ENCODE measurements at places on chromosomes 11 and 22. TPM values are rescaled to one million over a fixed set of nuclear protein-coding genes. Genes with fewer than 3 reads are reported as not detected.
A peak's percentile ranks its signal among the peaks of the same experiment; 100 is the strongest.

- H3K27me3 ChIP-seq: no peaks in the 10 kb centered on the region
- no peak overlapping the region for H3K4me3 ChIP-seq
- H3K36me3 ChIP-seq: no peaks in the 10 kb centered on the region
- no peak for DNase-seq
These were observed 45.0 kb downstream of the CASP12 start for GRCh38 chr11:104853276-104853675.

GRCh38 chr11:77379253-77379652, 77.8 kb upstream of the GDPD4 start:
- no peak overlapping the region for H3K27ac ChIP-seq
- H3K27me3 ChIP-seq: no peaks in the 10 kb centered on the region
- peaks cover 23% of the 10 kb centered on the region for H3K36me3 ChIP-seq
- no peak for DNase-seq
- H3K4me1 ChIP-seq: no peaks in the 10 kb centered on the region
- no peak overlapping the region for H3K4me3 ChIP-seq

DNA sequence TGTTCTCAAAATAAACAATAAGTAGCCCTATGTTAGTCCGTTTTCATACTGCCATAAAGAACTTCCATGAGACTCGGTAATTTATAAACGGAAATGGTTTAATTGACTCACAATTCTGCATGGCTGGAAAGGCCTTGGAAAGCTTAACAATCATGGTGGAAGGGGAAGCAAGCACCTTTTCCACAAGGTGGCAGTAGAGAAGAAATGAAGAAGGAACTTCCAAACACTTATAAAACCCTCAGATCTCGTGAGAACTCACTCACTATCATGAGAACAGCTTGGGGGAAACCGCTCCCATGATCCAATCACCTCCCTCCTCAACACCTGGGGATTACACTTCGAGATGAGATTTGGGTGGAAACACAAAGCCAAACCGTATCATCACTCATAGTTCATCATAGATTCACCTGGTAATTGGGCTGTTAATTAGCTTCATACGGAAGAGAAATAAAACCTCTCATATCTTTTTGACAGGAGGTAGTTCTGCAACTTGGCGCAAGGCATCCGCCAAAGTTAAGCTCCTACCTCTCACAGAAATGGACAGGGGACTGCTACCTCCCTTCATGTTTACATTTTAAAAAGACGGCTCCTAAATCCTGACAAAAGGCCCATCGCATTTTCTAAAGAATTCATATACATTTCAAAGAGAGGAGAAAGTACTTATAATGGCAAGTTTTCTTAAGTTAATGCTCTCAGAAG, 49.0 kb downstream of the MUC15 start:
- no peak overlapping the region for H3K27ac ChIP-seq
- H3K27me3 ChIP-seq: no peaks in the 10 kb centered on the region
- no peaks in the 10 kb centered on the region for H3K36me3 ChIP-seq
- no peak overlapping the region for H3K4me3 ChIP-seq

GRCh38 chr11:109426442-109427240, 4.7 kb downstream of the C11orf87 start:
- H3K4me3 ChIP-seq: no peak overlapping the region
- no peak for DNase-seq
- H3K27ac ChIP-seq: no peak overlapping the region
- H3K27me3 ChIP-seq: peaks cover 18% of the 10 kb centered on the region
- H3K4me1 ChIP-seq: peaks cover 3% of the 10 kb centered on the region

Gene OR51A2
- not detected for polyA plus RNA-seq

Gene CRYBA4
- polyA plus RNA-seq: 0.43 TPM

DNA sequence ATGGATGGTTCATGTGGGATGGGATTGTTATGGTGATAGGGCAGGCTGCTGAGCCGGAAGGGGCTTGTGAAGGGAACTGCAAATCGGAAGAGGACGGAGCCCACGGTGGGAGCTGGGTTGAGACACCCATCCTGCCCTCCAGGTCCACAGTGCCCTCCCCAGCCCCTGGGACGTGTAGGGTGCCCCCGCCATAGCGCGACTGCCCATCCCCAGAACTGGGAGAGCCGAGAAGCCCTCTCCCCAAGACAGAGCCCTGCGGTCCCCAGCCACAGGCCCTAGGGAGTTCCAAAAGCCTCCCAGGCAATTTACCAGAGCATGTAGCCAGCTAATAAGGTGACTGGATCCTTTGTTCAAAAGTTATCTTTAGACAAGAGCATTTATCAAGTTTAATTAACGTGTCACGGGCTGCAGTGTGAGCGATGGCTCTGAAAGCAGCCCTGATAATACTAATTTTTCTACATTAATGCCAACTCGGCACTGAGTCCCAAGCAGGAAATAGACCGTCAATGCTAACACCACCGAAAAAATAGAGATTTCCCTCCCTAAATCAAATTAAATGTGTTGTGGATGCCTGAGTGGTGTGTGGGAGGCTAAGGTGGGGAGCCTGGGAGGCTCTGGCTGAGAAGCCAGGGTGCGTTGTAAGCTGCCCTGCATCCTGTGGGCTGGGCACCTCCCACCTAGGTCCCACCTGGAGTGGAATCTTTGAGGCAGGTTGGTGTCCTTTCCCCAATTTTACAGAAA, 76.8 kb upstream of the RTL6 start:
- H3K4me3 ChIP-seq: no peak overlapping the region
- H3K4me1 ChIP-seq: no peaks in the 10 kb centered on the region
- peak; percentile 13 for DNase-seq

Gene SYT12
- polyA plus RNA-seq: not detected

DNA sequence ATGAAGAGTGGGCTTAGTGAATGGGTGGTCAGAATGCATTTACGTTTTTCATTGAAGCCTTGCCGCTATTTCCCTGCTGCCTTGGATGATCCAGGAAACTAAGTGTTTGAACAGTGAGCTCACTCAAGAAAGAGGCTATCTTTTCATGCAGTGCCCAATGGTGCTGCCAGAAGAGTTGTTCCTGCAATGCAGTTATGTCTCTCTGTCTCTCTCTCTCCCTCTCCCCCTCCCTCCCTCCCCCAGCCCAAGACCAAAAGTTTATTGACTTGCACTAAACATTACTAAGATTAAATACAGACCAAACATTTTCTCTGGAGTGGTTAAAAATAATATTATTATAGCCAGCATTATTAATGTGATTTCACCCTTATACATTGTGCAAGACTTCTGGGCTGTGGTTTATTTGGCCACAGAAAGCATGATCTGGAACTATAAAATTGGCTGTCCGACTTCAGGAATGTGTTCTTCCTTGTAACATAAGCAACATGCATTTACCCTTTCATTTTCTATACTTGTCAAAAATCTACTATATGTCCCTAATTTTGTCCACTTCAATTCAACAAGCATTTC, 6.6 kb upstream of the FUT4 start:
- no peak overlapping the region for H3K4me3 ChIP-seq
- H3K36me3 ChIP-seq: no peaks in the 10 kb centered on the region
- no peak overlapping the region for H3K27ac ChIP-seq
- peaks cover 18% of the 10 kb centered on the region for H3K27me3 ChIP-seq
- no peak for DNase-seq

Gene ELFN2
- not detected for polyA plus RNA-seq

DNA sequence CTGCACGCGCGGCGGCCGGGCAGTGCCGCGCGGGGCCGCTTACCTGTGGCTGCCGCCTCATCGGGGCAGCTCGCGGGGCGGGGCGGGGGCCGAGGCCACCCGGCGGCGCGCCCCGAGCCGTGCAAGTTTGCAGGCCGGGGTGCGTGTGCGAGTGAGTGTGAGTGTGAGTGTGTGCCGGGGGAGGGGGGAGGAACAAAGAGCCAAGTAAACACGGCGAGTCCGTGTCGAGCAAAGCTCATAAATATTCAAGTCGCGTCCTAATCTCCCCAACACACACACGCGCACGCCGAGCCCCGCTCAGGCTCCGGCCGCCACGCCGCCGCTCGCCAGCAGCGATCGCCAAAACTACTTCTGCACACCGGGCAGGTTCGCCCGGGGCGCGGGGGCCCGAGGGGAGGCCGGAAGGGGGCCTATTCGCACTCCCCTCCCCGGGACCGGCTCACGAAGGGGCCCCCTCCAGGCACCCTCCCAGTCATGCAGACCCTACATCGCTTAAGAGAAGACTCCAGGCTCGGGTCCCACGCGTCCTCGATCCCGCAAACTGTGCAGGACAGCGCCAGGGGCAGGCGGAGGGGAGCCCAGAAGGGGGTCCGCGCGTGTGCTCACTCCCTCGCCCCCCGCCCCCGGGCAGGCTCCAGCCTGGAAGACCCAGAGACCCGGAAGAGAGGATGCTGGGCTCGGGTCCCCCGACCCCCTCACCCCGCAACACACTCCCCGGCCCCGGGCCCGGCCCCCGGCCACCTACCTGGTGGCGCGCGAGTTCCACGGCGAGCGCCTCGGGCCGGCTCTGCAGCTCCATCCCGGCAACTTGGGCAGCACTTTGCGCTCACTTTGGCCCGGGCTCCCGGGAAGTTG, 827 bp downstream of the PHF21B start:
- DNase-seq: no peak
- peaks cover 19% of the 10 kb centered on the region for H3K4me1 ChIP-seq
- H3K27ac ChIP-seq: no peak overlapping the region
- H3K36me3 ChIP-seq: peaks cover 4% of the 10 kb centered on the region
- H3K4me3 ChIP-seq: peak overlapping the region; percentile 43
- peaks cover 52% of the 10 kb centered on the region for H3K27me3 ChIP-seq

DNA sequence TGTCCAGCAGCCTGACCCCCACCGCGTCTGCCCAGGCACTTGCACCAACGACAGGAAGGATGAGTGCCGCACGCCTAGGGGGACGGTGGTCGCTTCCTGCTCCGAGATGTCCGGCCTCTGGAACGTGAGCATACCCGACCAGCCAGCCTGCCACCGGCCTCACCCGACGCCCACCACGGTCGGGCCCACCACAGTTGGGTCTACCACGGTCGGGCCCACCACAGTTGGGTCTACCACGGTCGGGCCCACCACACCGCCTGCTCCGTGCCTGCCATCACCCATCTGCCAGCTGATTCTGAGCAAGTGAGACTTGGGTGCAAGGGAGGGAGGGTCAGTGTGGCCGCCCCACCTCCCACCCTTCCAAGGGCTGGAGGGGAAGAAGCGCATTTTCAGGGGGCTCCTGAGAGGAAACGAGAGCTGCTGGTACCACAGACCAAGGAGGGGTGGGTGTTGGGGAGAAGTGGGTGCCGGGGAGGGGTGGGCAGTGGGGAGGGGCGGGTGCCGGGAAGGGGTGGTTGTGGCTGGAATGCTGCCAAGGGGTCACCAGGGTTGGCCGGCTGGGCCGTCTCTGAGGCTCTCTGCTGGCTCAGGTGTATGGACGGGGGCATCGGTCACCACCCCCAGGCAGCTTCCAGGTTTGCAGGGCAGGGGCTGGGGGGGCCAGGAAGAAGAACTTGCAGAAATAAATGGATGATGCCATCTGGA, 27.7 kb upstream of the MUC5B start:
- H3K27ac ChIP-seq: no peak overlapping the region
- H3K36me3 ChIP-seq: no peaks in the 10 kb centered on the region
- no peak for DNase-seq
- peaks cover 10% of the 10 kb centered on the region for H3K27me3 ChIP-seq
- no peaks in the 10 kb centered on the region for H3K4me1 ChIP-seq

GRCh38 chr22:38289583-38290082, 16.8 kb upstream of the TMEM184B start:
- no peak for DNase-seq
- no peaks in the 10 kb centered on the region for H3K4me1 ChIP-seq
- H3K4me3 ChIP-seq: no peak overlapping the region
- no peaks in the 10 kb centered on the region for H3K36me3 ChIP-seq

DNA sequence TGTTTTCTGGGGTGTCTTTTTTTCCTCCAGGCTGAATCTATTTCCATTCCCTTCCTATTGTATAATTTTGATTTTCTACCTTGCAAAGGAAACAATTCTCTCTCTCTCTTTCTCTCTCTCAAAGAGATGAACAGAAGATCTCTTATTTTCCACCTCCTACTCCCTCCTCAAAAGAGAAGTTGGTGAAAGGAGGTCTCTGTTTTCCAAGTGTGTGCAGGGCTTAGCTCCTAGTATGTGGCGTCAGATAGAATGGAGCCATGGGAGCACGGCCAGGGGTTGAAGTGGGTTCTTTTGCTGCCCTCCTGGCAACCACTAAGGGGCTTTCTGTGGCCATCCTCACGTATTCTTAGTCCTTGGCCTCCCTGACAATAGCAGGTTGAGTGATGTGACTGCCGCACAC, 480 bp downstream of the TRIM34 start:
- H3K4me1 ChIP-seq: peaks cover 56% of the 10 kb centered on the region
- H3K36me3 ChIP-seq: peaks cover 9% of the 10 kb centered on the region
- no peak for DNase-seq
- peak overlapping the region; percentile 92 for H3K27ac ChIP-seq

GRCh38 chr11:17403980-17404759, 15.7 kb upstream of the KCNJ11 start:
- H3K27ac ChIP-seq: no peak overlapping the region
- no peak overlapping the region for H3K4me3 ChIP-seq
- no peaks in the 10 kb centered on the region for H3K36me3 ChIP-seq
- no peaks in the 10 kb centered on the region for H3K27me3 ChIP-seq
- peaks cover 12% of the 10 kb centered on the region for H3K4me1 ChIP-seq

- H3K27me3 ChIP-seq: peaks cover 25% of the 10 kb centered on the region
- H3K4me1 ChIP-seq: peaks cover 6% of the 10 kb centered on the region
- H3K27ac ChIP-seq: no peak overlapping the region
- no peak for DNase-seq
- no peaks in the 10 kb centered on the region for H3K36me3 ChIP-seq
These were observed 463.3 kb downstream of the BRD1 start for GRCh38 chr22:49364398-49364797.

DNA sequence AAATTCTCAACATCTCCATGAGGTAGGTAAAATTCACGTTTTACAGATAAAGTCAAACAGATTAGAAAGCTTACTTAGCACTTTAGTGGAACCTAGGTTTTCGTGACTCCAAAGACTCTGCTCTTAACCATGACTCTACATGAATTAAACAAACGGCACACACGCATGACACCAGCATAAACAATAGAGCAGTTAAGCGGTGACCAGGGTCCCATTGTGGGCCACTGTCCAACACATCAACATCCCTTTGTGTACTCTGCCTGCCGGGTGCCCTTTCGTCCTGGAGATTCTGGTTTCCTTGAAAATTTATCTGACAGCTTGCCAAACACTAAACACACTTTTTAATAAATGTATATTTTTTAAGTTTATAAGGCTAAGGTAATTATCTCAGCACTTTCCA, 941.7 kb downstream of the OPCML start:
- H3K27ac ChIP-seq: no peak overlapping the region
- DNase-seq: no peak
- no peaks in the 10 kb centered on the region for H3K4me1 ChIP-seq
- H3K36me3 ChIP-seq: no peaks in the 10 kb centered on the region
- H3K27me3 ChIP-seq: peaks cover 20% of the 10 kb centered on the region

DNA sequence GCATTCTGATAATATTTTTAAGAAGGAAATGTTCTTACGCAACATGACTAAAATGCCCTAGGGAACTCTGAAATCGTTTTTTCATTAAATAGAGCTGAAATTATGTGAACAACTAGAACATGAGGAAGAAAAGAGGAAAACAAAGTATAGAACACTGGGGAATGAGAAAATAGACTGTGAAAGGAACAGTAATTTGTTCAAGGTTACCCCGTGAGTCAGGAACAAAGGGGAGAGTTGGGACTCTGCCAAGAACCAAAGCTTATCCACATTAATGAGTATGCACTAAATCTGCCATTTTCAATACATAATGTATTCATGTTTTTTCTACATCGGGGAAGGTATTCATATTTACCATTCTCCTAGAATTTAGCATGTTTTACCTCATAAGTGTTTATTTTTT, 961.8 kb upstream of the CCDC90B start:
- no peaks in the 10 kb centered on the region for H3K36me3 ChIP-seq
- no peaks in the 10 kb centered on the region for H3K27me3 ChIP-seq
- DNase-seq: no peak
- H3K4me3 ChIP-seq: no peak overlapping the region
